NCI-H524 (cell line): ENCODE measurements at places on chromosomes 6 and 20.

- no peak for DNase-seq
These were observed 62.4 kb downstream of the AGPAT4 start for GRCh38 chr6:161211380-161212035.

DNA sequence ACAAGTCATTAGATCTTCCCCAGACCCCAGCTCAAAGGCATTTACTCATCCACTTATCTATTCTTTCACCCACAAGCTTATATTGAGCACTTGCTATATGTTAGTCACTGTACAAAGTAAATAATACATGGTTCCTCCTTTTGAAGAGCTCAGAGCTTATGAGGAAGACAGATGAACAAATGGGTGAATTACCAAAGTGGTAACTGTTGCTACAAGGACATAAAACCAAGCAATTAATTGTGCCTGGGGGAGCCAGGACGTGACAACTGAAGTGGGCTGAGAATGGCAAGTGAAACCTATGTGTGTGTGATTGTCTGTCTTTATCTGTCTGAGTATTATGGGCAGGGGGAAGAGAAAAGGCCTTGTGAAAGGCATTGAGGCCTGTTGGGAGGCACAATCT, 45.6 kb upstream of the AKIRIN2 start:
- DNase-seq: no peak

DNA sequence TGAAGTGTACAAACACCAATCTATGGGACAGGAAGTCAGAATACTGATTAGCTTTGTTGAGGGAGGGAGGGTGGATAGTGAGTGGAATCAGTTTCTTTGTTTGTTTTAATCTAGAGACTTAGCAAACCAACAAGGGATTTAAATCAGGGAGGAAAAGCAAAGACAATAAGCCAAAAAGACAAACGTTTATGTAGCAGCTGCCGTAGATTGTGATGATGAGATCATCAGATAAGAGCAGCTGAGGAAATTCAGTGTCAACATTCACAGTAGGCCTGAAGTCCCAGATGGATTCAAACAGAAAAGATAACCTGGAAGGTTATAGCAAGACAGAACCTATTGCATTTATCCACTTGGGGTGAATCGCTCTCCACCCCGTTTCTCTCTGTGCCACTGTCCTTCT, 104.9 kb upstream of the SYNDIG1 start:
- no peak for DNase-seq

- no peak for DNase-seq
These were observed 23.5 kb downstream of the PTCHD4 start for GRCh38 chr6:48087448-48087847.

- no peak for DNase-seq
These were observed 23.9 kb downstream of the DEFB114 start for GRCh38 chr6:49939993-49940498.

GRCh38 chr6:24658573-24659560, 7.8 kb downstream of the TDP2 start:
- no peak for DNase-seq

DNA sequence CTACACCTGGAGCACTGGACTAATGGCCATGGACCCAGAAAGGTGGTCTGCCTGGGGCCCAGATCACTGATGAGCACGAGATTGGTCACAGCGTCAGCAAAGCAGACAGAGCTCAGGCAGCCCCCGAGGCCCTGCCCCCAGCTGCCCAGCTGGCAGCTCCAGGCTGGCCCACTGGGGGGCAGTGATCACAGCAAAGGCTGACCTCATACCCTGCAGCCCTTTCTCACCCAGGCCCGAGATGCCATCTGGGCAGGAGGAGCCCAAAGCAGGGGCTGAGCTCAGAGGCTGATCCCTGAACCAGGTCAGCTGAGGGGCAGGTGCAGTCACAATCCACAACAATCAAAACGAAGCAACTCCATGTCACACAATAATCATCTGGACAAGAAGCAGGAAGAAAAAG, 4.1 kb downstream of the MAP1LC3A start:
- peak; percentile 47 for DNase-seq

DNA sequence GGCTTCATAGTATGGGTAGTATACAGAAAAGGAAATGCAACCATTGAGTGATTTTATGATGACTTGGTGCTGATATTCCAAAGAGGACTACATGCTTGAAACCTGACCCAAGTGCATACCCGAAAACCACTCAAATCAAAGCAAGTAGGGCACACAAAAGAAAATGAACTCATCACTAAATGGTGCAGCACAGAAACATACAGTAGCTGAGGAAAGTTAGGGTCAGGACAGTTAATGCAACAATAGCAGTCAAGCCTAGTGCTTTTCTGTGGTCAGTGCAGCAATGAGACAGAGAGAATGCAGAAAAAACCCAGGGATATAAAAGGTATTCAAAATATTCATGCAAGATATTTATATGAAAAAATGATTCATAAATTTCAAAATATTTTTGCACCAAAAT, 711.1 kb downstream of the EPHA7 start:
- no peak for DNase-seq

- DNase-seq: no peak
These were observed 315 bp upstream of the PDE10A start for GRCh38 chr6:165663377-165663735.

DNA sequence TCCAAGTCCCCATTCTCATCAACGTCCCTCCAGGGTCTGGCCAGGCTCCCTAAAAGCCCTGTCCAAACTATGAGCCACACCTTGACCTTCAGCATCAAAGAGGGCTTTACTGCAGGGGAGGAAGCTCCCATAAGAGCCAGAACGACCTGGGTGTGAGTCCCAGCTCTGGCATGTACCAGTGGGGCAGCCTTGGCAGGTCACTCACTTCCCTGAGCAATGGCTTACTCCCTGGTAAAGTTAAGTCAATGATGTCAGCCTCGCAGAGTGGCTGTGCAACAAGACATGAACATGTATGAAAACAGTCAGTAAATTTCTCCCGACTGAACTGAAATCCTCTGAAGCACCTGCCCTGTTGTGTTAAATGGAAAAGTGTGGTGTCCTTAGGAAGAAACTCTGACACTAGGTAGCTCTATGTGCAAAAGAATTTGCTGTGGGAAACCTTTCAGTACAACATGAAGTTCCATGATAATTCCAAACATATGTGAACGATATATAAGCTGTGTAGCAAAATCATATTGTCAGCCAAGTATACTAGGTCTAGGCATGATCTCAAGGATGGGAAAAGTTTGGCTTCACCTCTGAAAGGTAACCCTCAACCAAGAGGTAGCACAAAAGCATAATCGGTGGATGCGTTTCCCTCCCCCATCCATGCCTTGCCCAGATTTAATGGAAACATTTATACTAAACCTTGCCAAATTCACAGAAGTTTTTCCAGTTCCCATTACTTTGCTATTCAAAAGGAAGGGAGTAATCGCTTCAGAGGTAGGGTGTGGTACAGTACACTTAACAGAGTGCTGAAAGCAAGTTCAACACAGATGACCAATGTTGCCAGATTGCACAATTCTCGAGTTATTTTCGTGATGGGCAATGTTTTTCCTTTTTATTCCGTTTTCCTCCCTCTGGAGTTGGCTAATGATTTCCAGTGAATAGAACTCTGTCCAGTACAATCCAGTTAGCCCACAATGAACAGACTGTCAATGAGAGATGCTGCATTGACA, 49.0 kb upstream of the RANBP9 start:
- no peak for DNase-seq

GRCh38 chr6:119436583-119436982, 87.0 kb upstream of the MAN1A1 start:
- DNase-seq: no peak

DNA sequence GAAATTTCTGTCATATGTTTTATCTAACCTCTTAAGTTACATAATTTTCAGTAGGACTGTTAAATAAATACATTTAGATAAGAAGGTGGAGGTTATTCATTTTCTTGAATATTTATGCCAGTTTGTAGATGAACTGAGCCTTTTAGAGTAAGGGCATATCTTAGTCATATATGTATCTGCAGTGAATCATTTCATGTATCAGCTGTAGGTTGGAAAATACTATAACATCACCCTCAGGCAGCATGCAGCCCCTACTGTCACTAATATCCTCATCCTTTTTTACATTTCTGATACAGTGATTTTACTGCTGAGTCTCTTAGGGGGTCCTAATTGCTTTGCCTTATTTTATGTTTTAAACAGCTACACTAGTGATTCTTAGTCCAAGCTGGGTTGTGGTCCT, 19.5 kb upstream of the SUMO4 start:
- no peak for DNase-seq

GRCh38 chr6:161268531-161269210, 5.2 kb downstream of the AGPAT4 start:
- DNase-seq: no peak

GRCh38 chr6:90000864-90001731, 106.8 kb downstream of the GJA10 start:
- DNase-seq: peak; percentile 97

GRCh38 chr6:130229645-130230044, 6.9 kb upstream of the SAMD3 start:
- no peak for DNase-seq

GRCh38 chr6:22349051-22349450, 52.2 kb upstream of the PRL start:
- no peak for DNase-seq

- DNase-seq: no peak
These were observed 130.4 kb downstream of the SLC23A2 start for GRCh38 chr20:4870906-4871305.

- DNase-seq: no peak
These were observed 162.7 kb downstream of the RALGAPA2 start for GRCh38 chr20:20549704-20550103.
